ENCODE measurements at places on chromosomes 12 and 14. TPM values are rescaled to one million over a fixed set of nuclear protein-coding genes. Genes with fewer than 3 reads are reported as not detected.

DNA sequence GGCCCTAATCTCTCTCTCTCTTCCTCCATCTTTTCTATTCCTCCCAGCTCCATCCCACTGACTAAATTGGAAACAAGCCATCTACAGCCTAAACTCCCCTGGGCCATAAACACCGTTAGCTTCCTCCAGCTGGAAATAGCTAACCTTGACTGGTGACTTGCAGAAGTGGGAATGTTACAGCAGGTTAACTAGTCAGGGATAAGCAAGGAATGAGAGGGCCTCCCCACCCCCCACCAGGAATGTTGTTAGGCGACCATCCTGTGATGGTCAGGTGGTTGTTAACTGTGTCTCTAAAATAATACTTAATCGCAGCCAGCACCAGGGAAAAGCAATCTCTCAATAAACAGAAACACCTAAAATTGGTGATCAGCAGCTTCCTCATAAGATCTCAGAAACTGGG lies 40.8 kb downstream of the MIS18BP1 start:
- DNase-seq, result no peak

Gene KLRB1
- 0.67 TPM for total RNA-seq

Gene PMEL
- 26.1 TPM for total RNA-seq

- DNase-seq, result no peak
Observed at GRCh38 chr12:60191676-60192359, 596.0 kb downstream of the SLC16A7 start.

Gene CLEC1A
- total RNA-seq, result 5.2 TPM

GRCh38 chr12:49748306-49748705 lies 6.9 kb downstream of the TMBIM6 start:
- no peak for DNase-seq

Gene DPPA3
- total RNA-seq, result not detected

GRCh38 chr14:52446355-52446754 lies 106.0 kb downstream of the TXNDC16 start:
- DNase-seq, result no peak

GRCh38 chr12:69595689-69596088 lies 10.4 kb downstream of the CCT2 start:
- no peak for DNase-seq

Gene NOVA1
- 12.1 TPM for total RNA-seq

Gene SIX4
- total RNA-seq, result 3.2 TPM

DNA sequence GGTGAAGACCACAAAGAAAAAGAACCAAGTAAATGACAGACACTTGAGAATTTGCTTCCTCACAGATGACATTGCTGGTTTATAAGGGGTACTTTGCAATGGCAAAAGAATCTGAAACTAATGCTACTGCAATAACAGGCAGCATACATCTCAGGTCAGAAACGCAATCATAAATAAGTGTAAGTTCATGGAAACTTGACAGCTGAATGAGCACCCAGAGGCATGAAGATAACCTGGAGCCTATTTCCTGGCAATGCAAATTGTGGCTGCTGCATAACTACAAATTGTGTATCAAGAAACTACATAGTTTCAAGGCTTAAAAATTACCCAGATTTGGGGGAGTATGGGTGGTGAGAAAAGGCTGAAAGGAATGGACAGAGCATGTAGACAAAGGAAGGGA lies 8.5 kb upstream of the MYO1A start:
- no peak for DNase-seq

DNA sequence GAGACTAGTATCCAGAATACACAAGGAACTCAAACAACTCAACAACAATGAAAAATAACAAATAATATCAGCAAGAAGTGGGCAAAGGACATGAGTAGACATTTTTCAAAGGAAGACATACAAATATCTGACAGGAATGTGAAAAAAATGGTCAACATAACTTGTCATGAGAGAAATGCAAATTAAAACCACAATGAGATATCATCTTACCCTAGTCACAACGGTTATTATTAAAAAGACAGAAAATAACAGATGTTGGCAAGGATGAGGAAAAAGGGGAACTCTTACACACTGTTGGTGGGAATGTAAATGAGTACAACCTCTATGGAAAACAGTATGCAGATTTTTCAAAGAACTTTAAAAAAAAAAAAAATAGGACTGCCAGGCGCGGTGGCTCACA lies 20.4 kb downstream of the VWF start:
- no peak for DNase-seq

Gene SERPINA12
- not detected for total RNA-seq

- DNase-seq, result no peak
Observed at GRCh38 chr14:73743431-73743931, 29.3 kb upstream of the PNMA1 start.

DNA sequence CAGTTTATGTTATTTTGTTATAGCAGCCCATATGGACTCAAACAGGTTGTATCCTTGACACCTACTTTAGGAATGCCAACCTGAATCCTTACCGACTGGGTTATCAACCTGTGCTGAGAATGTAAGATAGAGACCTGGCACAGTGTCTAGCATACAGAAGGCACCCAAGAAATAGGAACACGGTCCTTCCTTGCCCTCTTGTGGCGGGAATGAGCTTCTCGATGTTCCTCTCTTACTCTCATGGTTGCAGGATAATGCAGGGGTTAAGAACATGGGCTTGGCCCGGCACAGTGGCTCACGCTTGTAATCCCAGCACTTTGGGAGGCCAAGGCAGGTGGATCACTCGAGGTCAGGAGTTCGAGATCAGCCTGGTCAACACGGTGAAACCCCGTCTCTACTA lies 6.5 kb downstream of the C12orf43 start:
- no peak for DNase-seq

Gene KRT74
- total RNA-seq, result not detected

DNA sequence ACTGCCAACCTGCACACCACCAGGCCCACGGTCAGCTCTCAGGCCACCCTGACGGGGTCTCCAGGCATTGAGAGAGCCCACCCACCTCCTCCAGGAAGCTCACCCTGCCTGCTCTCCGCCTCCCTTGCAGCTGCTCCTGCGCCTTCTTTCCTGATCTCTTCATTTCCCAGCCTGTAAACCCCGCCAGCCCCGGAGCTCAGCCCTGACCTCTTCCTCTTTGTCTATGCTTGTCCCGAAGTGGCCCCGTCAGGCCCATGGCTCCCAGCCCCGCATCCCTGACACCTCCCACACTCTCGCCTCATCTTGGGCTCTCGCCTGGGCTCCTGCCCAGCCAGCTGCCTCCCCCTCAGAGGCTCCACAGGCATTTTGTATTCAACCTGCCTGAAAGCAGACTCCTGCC lies 139.3 kb downstream of the CALM1 start:
- DNase-seq, result no peak

DNA sequence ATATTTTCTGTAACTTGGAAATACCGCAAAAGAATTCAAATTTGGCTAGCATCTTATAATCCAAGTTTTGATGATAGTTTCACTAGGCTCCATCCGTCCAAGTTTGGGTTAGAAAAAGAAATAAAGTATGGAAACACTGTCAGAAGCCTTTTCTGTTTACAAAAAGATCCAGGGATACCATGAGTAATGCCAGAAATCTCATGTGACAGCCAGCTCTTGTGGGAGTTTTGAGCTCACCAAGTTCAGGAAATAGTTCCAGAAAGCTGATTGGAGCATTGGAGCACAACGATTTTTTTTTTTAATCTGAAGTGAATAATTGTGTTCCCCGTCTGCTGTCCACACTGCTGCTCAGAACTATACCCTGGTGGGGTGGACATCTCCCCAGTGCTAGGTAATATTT lies 229.7 kb upstream of the NPAS3 start:
- DNase-seq, result no peak

DNA sequence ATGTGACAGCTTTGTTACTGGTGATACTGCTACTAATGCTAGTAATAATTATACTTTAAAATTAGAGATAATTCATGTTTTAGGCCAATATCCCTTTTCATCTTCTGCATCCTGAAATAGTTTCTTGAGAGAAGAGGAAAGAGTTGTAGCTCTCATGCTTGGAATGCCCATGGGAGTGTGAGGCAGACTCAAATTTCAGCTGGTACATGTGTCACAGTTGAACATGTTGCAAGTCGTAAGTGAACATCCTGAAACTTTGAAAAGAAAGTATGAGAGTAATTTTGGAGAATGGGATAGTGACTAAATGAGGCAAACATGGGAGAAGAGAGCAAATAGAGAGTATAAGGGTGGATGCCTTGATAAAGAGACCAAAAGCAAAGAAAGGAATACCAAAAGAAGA lies 168.0 kb downstream of the TMTC3 start:
- no peak for DNase-seq

DNA sequence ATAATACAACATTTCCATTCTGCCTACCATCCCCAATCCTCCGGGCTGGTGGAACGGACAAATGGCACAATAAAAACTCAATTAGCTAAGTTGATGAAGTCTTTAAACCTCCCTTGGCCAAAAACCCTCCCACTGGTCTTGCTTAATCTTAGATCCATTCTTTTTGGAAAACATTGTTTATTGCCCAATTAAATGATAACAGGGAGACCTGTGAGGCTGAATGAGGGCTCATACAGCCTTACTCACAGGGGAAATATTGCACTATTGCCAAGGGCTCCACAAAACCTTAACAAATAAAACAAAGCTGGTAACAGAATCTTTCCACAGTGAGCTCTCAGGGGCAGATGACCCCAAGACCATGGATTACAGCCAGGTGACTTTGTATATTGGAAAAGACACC lies 7.8 kb upstream of the PSMC1 start:
- DNase-seq, result no peak

- peak; percentile 91 for DNase-seq
Observed at GRCh38 chr14:100662879-100663760, 63.6 kb upstream of the DLK1 start.

GRCh38 chr12:132986885-132987225 lies 688 bp downstream of the ZNF26 start:
- DNase-seq, result no peak

DNA sequence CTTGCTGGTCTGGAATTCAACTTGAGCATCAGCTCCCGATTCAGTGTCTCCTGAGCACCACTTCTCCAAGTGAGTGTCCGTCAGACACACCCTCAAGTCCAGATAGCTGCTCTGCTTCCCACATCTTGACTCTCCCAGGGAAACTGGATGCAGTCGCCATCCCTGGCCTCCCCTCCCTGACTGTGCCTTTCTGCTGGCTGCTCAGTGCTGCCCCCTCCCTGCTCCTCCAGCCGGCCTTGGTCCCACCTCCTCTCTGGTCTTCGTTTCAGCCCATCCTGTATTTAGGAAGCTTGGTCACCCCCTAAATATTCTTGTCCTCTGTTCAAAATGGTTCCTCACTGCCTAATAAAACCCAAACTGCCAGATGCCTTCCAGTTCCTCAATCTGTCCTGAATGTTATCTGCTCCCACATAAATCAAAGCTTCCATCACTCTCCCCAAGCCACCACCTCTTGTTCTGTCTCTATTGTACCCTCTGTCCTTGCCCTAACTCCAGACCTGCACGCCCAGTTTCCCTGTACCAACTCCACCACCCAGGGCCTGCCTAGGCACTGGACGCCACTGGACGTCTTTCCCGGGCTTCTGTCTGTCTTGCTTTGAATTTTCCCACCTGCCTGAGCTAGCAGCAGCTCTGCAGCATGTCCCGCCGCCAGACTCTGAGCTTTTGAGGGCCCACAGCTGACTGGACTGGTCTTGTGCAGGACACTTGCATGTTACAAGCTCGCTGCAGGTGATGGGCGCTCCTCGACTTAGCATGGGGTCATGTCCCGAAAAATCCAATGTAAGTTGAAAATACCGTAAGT lies 33.8 kb downstream of the CCDC92 start:
- DNase-seq, result peak; percentile 63

Gene KRT8
- total RNA-seq, result 4.0 TPM

DNA sequence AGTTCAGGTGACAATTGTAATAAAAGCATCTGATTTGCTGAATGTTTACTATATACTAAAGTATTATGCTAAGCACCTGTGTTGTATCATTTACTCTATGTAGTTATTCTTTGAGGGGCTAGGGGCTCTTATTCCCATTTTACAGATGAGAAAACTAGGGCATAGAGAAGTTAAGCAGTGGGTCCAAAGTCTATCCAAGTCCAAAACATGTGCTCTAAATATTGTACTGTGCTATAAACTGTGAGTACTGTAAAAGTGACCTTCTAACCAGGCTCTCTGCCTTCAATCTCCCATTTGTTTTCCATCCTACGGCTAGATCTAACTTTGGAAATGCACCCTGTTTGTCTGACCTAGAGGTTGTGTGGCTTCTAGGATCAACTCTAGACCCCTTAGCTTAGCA lies 9.0 kb downstream of the ACVR1B start:
- DNase-seq, result no peak

DNA sequence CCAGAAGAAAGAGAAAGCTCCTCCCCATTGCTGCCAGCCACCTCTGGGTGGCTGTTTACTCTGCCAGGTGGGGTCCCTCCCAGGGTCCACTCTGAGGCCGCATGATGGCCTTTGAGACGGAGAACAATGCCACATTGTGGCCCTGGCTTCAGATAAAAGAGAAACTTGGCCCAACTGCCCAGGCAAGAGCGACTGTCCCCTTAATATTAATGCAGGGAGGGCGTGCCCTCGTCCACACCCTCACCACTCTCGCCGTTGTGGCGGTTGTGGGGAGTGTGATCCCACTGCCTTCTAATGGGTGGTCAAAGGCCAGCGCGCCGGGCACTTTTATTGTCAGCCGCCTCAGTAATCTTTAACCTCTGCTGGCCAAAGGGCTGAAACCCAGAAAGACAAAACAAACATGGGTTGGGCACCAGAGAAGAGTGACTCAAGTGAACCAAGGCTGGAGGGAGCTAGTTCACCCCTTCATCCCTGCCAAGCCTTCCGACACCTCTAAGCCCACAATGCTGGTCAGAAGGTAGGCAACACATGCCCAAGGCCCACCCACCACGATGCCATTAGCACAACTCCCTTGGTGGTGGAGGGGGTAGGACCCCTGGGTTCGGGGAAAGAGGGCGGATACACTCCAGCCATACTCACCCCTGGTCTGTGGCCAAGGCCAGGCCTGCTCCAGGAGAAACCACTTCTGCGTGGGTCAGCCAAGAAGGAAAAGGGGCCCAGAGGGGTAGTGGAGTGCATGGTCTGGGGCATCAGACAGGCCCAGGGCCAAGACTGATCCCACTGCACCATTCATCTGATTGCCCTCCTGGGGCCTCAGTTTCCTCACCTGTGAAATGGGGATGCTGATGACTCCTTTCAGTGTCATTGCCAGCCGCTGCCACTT lies 44.5 kb upstream of the BCL11B start:
- peak; percentile 53 for DNase-seq

Measured in posterior vena cava (tissue), 2 donors.